Skin of body (tissue), 3 donors: ENCODE measurements at places on chromosomes 2 and 18. TPM values are rescaled to one million over a fixed set of nuclear protein-coding genes. Genes with fewer than 3 reads are reported as not detected.

DNA sequence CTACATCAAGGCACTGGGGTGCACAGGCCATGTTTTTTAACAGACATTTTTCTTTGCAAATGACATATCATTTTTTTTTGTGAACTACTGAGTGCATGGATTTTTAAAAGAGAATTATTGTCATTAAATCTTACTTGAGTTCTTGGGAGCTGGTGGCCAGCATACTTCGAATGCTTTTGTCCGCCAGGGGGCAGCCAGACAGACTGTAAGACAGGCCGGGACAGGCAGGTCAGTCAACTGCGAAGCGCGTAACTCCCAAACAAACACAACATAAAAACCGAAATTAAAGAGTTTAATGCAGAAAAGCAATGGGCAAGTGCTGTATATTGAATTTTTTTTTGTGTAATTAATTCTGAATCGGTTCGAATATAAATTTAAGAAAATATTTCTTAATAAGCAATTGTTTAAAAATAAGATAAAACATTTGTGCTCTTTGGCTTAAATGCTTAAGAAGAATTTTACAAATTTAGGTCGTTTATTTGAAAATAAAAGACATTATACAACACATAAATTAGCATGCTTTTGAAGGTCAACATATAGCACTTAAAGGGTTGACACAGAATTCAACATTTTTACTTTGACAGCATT is 142.2 kb upstream of the PXDN start:
- DNase-seq, result peak; percentile 40

GRCh38 chr2:57510704-57511103 is 535.9 kb upstream of the VRK2 start:
- DNase-seq, result no peak

Gene ANKRD30BL
- 1.4 TPM for total RNA-seq

DNA sequence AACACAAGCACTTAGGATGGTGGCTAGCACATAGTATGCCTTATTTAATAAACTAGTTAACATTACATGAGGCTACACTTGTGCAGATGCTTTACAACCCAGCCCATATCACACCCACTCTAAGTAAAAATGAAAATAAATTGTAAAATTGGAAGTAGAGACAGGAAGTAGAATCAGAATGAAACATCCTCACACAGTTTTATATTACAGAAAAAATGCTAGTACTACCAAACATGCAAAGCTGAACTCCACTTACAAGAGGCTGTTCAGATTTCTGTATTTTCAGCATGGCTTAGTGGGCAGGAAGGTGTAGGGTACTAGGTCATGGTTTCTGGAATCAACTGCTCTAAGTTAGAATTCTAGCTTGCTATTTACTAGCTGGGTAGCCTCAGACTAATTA is 18.2 kb upstream of the CRIM1 start:
- DNase-seq, result no peak

- no peak for DNase-seq
These were observed 7.8 kb upstream of the PPP1R1C start for GRCh38 chr2:181977661-181978350.

DNA sequence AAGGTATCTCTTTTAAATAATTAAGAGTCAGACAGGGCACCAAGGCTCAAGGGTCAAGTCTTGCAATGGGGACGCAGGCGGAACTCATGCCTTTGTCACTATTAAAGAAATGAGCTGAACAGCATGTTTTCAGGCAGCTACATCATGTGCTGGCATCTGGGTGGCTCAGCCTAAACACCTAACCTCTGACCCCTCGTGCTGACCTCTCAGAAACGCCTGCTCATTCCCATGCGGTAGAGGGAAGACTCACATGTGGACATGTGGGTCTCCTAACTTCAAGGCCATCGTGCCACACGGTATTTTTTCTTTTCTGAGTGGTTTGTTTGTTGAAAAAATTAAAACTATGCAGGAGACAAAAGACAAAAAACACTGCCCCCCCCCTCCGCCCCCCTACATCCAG is 31.3 kb downstream of the CYP27C1 start:
- DNase-seq, result no peak

DNA sequence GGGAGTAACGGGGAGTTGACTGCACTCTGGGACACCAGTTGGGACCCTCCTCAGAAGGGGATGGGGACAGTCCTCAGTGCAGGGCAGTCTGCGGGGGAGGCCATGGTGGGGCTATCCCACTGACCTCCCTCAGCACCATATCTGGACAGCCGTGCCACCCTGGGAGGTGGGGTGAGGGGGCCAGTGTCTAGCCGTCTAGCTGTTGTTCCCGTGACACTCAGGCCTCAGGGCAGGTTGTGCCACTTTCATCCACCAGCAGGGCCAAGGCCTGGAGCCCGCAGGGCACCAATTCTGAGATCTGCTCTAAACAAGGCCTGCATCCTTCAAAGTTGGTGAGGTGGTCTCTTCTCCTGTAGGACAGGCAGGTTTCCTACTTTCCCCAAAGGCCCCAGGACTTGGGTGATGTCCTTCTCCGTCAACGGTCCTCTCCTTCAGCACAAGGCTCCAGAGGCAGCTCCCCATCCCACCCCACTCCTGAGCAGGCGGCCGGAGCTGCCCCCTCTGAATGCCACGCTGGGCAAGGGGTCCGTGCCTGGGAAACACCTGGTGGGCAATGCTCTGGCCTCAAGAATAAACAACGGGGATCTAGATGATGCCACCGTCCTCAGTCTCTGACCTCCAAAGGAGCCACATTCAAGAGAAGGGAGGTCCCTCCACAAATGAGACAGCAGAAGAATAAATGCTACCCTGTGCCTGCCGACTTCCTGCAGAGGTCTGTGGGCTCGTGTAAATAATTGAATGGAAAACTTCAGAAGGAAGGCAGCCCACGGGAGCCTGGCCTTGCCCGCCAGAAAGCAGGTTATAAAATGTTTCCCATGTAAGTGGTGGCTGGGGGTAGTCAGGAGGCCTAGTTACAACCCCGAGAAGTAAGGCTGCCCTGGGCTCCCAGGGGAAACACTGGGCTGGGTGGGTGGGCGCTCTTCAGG is 42.8 kb upstream of the PTMA start:
- no peak for DNase-seq

- no peak for DNase-seq
These were observed 9.4 kb upstream of the NEURL3 start for GRCh38 chr2:96514521-96514920.

DNA sequence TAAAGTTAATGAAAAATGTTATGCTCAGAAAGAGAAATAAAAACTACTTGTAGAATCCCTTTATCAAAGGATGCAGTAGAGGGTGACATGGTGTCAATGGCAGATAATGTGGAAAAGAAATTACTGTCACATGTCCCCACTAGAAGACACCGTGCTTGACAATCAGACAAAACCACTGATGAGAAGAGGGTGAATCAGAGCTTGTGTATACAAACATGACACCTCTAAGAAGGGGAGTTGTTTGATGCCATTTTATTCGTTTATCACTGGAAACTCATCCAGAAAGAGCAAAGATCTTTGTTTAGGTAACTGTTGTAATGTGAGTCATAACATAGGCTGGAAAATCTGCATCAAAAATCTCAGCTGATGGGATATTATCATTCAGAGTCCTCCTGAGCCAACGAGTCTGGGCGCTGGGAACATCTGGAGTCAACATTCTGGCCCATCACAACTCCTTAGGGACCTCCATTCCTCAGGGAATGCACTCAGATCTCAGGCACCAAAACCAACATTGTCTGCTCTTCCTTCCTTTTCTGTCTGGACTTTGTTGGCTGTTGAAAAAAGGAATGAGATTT is 49.5 kb upstream of the RAB12 start:
- DNase-seq, result no peak

Gene HRH4
- 0.30 TPM for total RNA-seq

GRCh38 chr2:154694881-154695280 is 3.6 kb upstream of the KCNJ3 start:
- DNase-seq, result no peak

GRCh38 chr2:164700390-164700789 is 79.1 kb upstream of the GRB14 start:
- DNase-seq, result no peak

Gene CLEC4F
- total RNA-seq, result 0.10 TPM

DNA sequence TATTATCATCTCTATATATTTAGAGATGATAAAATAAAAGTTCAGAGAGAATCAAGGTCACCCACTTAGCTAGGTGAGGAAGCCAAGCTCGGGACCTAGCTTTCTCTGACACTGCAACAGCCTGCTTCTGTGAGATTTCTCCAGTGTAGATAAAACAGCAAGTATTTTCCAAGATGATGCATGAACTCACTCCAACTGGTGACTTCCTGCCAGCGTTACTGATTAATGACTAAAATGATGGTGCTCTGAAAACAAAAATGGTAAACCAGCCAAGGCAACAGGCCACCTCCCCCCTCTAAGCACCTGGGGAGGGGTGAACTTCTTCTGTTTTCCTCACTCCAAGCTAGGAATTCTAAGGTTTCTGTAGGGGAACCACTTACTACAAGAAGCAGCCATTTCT is 510.2 kb upstream of the ID2 start:
- DNase-seq, result no peak

- no peak for DNase-seq
These were observed 21.3 kb upstream of the PIK3C3 start for GRCh38 chr18:41933778-41934177.
